Large intestine (tissue), 12 donors: ENCODE measurements at places on chromosomes 5 and 9. TPM values are rescaled to one million over a fixed set of nuclear protein-coding genes. Genes with fewer than 3 reads are reported as not detected.

ECPAS gene
- polyA plus RNA-seq: 70.6 TPM

EPB41L4A gene
- 2.2 TPM for polyA plus RNA-seq

ANKRD31 gene
- polyA plus RNA-seq: 0.21 TPM

CSNK1A1 gene
- 129 TPM for polyA plus RNA-seq

PCDHGA4 gene
- polyA plus RNA-seq: 0.79 TPM

ZDHHC21 gene
- 16.7 TPM for polyA plus RNA-seq

- no peaks in the 10 kb centered on the region for H3K4me1 ChIP-seq
- no peaks in the 10 kb centered on the region for H3K27me3 ChIP-seq
- no peak overlapping the region for H3K4me3 ChIP-seq
- no peak for DNase-seq
- no peak overlapping the region for H3K27ac ChIP-seq
- no peaks in the 10 kb centered on the region for H3K36me3 ChIP-seq
These were observed 416.9 kb downstream of the RAB3C start for GRCh38 chr5:58999804-59000203.

DNA sequence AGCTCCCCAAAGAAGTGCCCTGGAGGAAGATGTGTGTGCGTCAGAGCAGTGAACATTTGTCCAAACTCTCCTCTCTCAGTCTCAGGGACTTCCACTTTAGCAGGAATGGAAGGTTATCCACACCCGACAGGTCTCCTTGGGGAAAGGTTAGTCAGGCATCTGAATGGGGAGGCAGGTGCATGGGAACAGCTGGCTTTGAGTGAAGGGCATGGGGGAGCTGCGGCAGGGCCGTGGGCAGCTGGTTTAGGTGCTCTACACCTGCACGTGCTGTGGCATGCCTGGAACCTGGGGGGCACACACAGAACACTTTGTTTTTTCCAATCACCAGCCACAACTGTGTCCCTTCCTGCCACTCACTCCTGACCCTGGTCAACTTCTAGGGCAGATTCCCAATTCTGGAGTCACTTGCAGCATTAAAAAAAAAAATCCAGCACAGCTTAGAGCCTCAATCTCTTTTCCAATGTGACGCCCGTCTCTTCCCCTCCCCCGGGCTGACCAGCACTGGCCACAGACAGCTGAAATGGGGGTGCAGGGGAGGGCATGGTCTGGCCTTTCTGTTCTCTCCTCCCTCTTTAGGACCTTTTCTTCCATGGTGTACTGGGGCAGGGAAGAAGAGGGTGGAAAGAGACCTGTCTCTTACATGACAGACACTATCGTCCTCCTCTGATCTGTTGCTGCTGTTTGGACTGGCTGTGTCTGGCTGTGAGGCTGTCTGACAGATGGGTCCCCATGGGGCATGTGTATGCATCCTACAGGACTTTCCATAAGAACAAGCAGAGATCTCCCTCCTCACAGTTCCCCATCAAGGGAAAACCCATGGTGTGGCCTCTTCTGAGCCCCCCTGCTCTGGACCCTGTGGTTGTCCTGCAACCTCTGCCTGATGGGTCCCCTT lies 9.5 kb upstream of the IL3 start:
- no peaks in the 10 kb centered on the region for H3K36me3 ChIP-seq
- H3K27ac ChIP-seq: no peak overlapping the region
- no peaks in the 10 kb centered on the region for H3K4me1 ChIP-seq

- H3K36me3 ChIP-seq: no peaks in the 10 kb centered on the region
- no peak overlapping the region for H3K4me3 ChIP-seq
- no peaks in the 10 kb centered on the region for H3K4me1 ChIP-seq
- no peak for DNase-seq
- H3K27ac ChIP-seq: no peak overlapping the region
These were observed 50.7 kb upstream of the CHSY3 start for GRCh38 chr5:129853588-129853987.

GRCh38 chr5:169798438-169798837 lies 161.4 kb downstream of the DOCK2 start:
- peak; percentile 8 for DNase-seq
- no peak overlapping the region for H3K27ac ChIP-seq
- no peaks in the 10 kb centered on the region for H3K4me1 ChIP-seq
- H3K27me3 ChIP-seq: peaks cover 4% of the 10 kb centered on the region
- no peaks in the 10 kb centered on the region for H3K36me3 ChIP-seq
- no peak overlapping the region for H3K4me3 ChIP-seq

DNA sequence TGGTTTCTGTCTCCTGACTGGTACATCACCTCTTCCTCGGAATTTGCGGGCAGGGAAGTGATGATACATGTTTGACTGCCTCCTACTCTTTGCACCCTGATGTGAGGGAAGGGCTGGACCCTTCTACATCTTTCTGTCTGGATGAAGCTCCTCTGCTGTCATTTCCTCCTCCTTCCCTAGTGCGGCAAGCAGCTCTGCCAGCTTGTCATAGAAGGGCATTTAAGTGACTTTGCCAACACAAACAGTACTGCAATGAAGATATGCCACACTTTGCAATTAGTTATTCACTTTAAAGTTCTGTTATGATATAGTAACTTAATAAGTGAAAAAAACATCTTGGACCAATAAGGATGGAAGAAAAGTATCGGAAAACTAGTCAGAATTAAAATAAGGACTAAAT lies 48.5 kb upstream of the ABL1 start:
- peaks cover 3% of the 10 kb centered on the region for H3K36me3 ChIP-seq
- H3K27ac ChIP-seq: no peak overlapping the region
- H3K27me3 ChIP-seq: no peaks in the 10 kb centered on the region
- DNase-seq: no peak
- H3K4me3 ChIP-seq: no peak overlapping the region

DNA sequence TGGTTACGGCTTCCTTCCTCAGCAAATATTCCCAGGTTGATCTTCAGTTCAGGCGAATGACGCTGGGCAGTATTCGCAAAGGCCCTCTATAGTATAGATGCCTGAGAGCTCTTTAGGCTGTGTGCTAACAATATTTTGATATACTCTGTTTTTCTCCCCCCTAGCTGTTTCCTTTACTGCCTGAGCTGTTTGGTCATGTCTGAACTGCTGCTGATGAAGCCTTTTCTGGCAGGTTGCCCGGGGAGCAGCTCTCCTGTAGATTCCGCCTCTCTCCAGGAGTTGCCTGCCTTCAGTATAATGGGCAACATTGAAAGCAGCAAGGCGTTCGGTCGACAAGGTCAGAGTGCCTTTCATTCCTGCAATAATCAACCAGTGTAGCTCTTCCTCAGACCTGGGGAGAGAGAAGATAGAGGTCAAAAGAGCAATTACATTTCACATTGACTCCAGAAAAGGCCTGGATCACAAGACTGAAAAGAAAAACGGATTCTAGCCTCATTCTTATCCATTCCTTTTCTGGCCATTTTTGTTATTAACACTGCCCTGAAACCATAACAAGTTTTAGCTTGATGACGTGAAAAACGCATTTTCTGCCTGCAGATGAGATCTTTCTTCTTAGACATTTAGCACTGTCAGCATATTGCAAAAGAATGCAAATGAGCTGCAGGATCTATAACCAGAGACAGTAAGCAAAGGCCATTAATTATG lies 60.1 kb upstream of the ZNF608 start:
- H3K36me3 ChIP-seq: no peaks in the 10 kb centered on the region
- H3K4me1 ChIP-seq: peaks cover 41% of the 10 kb centered on the region
- no peaks in the 10 kb centered on the region for H3K27me3 ChIP-seq
- H3K27ac ChIP-seq: peak overlapping the region; percentile 82
- H3K4me3 ChIP-seq: no peak overlapping the region
- peak; percentile 93 for DNase-seq

- DNase-seq: peak; percentile 8
- no peaks in the 10 kb centered on the region for H3K4me1 ChIP-seq
- no peaks in the 10 kb centered on the region for H3K27me3 ChIP-seq
- no peaks in the 10 kb centered on the region for H3K36me3 ChIP-seq
- H3K27ac ChIP-seq: no peak overlapping the region
These were observed 28.5 kb downstream of the GLRA1 start for GRCh38 chr5:151896031-151896691.

DNA sequence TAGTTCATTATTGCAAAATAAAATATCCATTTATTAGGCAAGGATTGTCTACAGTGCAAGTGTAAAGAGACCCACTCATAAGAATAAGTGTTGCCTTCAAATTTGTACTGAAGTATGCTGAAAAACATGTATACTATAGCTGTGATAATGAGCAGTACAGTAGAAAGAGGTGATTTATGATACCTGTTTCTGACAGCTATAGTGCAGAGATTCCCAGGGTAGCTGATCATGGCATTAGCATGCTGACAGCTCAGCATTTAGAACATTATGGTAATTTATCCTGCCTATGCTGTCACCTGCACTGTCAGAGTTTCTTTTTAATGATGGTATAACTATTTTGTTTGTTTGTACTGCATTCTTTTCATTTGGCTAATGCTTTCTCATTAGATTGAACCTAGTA lies 177.6 kb upstream of the TLX3 start:
- H3K4me3 ChIP-seq: no peak overlapping the region
- H3K4me1 ChIP-seq: no peaks in the 10 kb centered on the region
- H3K27me3 ChIP-seq: no peaks in the 10 kb centered on the region

DNA sequence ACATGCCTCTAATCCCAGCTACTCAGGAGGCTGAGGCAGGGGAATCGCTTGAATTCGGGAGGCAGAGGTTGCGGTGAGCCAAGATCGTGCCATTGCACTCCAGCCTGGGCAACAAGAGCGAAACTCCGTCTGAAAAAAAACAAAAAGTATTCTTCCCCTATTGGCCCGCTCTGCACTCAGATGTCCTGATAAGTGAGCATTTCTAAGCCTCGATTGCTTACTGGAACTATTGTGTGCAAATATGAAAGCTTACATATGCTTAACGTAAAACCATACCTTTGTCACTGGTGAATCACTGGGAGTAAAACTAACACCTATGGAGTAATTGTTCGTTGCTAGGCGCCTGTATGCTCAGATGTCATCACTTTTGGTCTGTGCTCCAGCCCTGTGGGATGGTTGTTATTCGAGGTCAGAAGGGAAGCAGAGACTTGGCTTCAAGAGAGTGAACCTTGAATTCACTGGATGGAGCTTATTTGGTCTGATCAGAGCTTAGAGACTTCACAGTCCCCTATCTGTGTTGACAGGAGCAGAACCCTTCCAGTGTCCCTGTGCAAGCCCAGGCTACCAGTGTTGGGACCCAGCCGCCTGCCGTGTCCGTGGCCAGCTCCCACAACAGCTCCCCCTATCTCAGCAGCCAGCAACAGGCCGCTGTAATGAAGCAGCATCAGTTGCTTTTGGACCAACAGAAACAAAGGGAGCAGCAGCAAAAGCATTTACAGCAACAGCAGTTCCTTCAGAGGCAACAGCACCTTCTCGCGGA lies 25.3 kb upstream of the LTC4S start:
- H3K27ac ChIP-seq: no peak overlapping the region
- no peak overlapping the region for H3K4me3 ChIP-seq
- H3K4me1 ChIP-seq: peaks cover 3% of the 10 kb centered on the region
- no peak for DNase-seq
- peaks cover 64% of the 10 kb centered on the region for H3K36me3 ChIP-seq

GRCh38 chr9:131487001-131487400 lies 15.7 kb upstream of the POMT1 start:
- peaks cover 100% of the 10 kb centered on the region for H3K36me3 ChIP-seq
- DNase-seq: no peak
- no peak overlapping the region for H3K27ac ChIP-seq
- H3K4me3 ChIP-seq: no peak overlapping the region
- H3K27me3 ChIP-seq: no peaks in the 10 kb centered on the region

- no peak for DNase-seq
- peaks cover 8% of the 10 kb centered on the region for H3K36me3 ChIP-seq
- H3K27me3 ChIP-seq: no peaks in the 10 kb centered on the region
- H3K27ac ChIP-seq: peak overlapping the region; percentile 11
- peaks cover 5% of the 10 kb centered on the region for H3K4me1 ChIP-seq
- no peak overlapping the region for H3K4me3 ChIP-seq
These were observed 19.5 kb downstream of the AOPEP start for GRCh38 chr9:94745806-94746540.

DNA sequence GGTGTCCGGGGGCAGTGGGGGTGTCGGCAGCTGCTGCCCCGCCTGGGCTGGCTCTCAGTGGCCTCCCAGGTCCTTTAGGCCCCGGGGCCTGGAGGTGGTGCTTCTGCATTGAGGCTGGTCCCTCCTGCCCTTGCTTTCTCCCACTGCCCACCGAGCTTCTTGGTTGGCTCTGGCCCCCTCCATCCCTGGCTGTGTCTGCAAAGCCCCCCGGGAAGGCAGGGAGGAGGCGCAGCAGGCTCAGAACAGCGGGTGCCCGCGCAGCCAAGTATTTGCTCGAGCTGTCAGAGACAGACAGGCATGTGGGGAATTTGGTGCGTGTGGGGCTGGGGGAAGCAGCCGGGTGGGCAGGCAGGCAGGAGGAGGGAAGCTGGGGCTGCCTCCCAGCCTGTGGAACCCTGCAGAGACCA lies 11.5 kb downstream of the CXXC5 start:
- no peaks in the 10 kb centered on the region for H3K27me3 ChIP-seq
- no peak for DNase-seq
- H3K4me1 ChIP-seq: peaks cover 71% of the 10 kb centered on the region
- H3K27ac ChIP-seq: peak overlapping the region; percentile 83
- H3K4me3 ChIP-seq: peak overlapping the region; percentile 4
- H3K36me3 ChIP-seq: peaks cover 22% of the 10 kb centered on the region

GRCh38 chr9:87464110-87464991 lies 33.3 kb upstream of the DAPK1 start:
- no peaks in the 10 kb centered on the region for H3K27me3 ChIP-seq
- H3K36me3 ChIP-seq: no peaks in the 10 kb centered on the region
- no peak for DNase-seq
- H3K27ac ChIP-seq: no peak overlapping the region

- peaks cover 30% of the 10 kb centered on the region for H3K4me1 ChIP-seq
- DNase-seq: no peak
- H3K27ac ChIP-seq: peak overlapping the region; percentile 39
These were observed 19.8 kb upstream of the TNIP1 start for GRCh38 chr5:151100681-151101080.

DNA sequence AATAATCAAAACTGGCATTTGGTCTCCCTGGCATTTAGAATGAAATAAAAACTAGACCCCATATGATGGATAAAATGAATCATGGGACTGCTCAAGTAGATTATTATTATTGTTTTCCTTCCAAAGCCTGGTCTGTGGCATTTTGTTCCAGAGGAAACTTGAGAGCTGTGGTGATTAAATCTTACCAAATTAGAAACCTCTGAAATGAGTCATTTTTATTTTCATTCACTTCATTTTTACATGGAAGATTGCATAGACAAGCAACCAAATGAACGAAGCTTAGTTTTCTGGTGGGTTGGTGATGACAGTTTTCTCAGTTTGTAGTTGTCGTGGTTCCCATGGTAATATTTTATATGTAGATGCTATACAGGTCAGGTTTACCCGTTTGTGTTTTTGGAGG lies 23.4 kb downstream of the PAM start:
- H3K27me3 ChIP-seq: no peaks in the 10 kb centered on the region
- no peaks in the 10 kb centered on the region for H3K4me1 ChIP-seq
- no peak overlapping the region for H3K4me3 ChIP-seq
- no peaks in the 10 kb centered on the region for H3K36me3 ChIP-seq
- no peak overlapping the region for H3K27ac ChIP-seq

GRCh38 chr9:20621471-20622329 lies 599 bp downstream of the MLLT3 start:
- H3K36me3 ChIP-seq: no peaks in the 10 kb centered on the region
- peak overlapping the region; percentile 87 for H3K4me3 ChIP-seq
- no peaks in the 10 kb centered on the region for H3K27me3 ChIP-seq
- peaks cover 9% of the 10 kb centered on the region for H3K4me1 ChIP-seq
- peak; percentile 83 for DNase-seq
- H3K27ac ChIP-seq: peak overlapping the region; percentile 85
